SK-MEL-5 (cell line): ENCODE measurements at places on chromosomes 3 and 15. TPM values are rescaled to one million over a fixed set of nuclear protein-coding genes. Genes with fewer than 3 reads are reported as not detected.
A peak's percentile ranks its signal among the peaks of the same experiment; 100 is the strongest.

The PEX5L gene
- 0.08 and 0.21 TPM in 2 replicates for total RNA-seq

DNA sequence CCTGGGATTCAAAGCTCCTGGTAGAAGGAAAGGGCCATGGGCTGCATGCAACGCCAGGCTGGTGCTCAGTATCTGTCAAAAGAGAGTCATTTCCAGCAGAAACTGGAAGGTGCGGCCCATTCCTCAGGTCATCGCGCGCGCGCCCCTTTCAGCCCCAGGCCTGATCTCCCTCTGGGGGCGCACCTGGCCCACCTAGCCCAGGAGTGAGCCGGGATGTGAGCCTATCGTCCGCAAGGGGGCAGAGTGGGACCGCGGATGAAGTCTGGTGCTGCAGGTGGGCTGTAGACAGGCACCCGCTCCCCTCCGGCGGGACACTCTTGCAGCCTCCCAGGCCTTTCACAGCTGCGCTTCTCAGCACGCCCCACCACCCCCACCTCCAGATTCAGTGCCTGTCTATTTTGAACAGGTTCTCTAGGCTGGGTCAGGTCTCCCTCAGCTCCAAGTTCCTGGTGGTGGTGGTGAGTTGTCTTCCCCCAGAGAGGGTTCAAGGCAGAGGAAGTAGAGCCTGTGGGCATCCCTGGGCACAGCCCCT is 5.8 kb upstream of the RPL29 start:
- DNase-seq = peak; percentile 75

The GOLGA6L4 gene
- 0.29 and 0.32 TPM in 2 replicates for total RNA-seq

DNA sequence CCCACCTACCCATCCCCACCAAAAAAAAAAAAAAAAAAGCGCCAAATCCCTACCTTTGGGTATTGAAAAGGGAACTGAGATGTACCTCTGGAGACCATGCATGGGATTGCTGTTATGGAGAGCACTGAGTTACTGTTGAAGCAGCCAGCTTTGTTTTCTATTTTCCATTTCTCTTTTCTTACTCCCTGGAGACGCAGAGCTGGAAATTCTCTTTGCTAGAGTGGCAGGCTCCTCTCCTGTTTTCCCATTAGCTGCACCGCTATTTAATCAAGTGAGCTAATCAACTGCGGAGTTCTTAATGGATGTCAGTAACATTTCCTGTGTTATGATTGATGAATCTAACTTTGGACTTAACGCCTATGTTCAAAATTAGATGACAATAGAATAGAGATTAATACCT is 136.1 kb upstream of the LMCD1 start:
- DNase-seq = no peak

GRCh38 chr3:143234526-143234925 is 115.0 kb downstream of the CHST2 start:
- DNase-seq = no peak

GRCh38 chr3:56858331-56858730 is 56.6 kb upstream of the ARHGEF3 start:
- DNase-seq = peak; percentile 77

DNA sequence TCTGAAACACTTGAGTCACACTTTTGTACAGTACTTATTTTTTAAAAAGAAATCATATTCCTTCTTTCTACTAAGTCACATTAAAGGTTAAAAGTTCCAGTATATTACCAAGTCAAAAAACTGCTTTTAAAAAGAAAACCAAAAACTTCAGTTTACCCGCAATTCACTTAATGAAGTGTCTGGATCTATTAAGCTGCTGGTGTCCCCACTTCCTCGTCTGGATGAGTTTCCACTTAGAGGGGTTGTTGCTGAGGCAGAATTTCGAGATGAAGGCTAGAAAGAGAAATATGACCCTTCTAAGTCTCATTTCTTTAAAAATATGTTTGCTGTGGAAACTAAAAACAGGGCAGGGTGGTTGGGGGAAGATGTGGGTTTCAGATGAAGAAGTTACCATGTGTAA is 79.7 kb downstream of the LRRFIP2 start:
- no peak for DNase-seq

GRCh38 chr3:184953401-184953800 is 141.4 kb downstream of the VPS8 start:
- DNase-seq = no peak

- DNase-seq = no peak
Observed at GRCh38 chr3:45209526-45209925, 16.6 kb downstream of the TMEM158 start.

DNA sequence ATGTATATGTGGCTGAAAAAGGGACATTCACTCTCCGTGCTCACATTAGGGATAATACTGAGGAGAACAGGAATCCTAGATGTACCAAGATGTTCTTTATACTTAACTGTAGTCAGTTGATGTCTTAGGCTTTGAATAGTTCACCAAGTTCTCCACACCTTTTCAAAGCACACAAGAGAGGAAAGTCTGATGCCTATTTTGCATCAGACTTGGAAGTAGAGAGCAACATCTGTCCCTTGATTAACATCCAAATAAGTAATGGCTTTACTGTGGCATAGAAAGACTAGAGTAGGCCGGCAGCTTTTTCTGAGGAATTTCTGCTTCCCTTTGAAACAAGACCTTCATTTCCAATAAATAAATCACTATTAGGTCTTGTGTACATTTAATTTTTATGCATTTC is 34.0 kb downstream of the PIGB start:
- DNase-seq = no peak

The ACTC1 gene
- not detected in 2 replicates for total RNA-seq

- no peak for DNase-seq
Observed at GRCh38 chr15:100722551-100723314, 120.3 kb downstream of the ASB7 start.

The TNNC1 gene
- total RNA-seq = 0.24 and 0.42 TPM in 2 replicates

The CHAC1 gene
- total RNA-seq = 77.3 and 91.0 TPM in 2 replicates

DNA sequence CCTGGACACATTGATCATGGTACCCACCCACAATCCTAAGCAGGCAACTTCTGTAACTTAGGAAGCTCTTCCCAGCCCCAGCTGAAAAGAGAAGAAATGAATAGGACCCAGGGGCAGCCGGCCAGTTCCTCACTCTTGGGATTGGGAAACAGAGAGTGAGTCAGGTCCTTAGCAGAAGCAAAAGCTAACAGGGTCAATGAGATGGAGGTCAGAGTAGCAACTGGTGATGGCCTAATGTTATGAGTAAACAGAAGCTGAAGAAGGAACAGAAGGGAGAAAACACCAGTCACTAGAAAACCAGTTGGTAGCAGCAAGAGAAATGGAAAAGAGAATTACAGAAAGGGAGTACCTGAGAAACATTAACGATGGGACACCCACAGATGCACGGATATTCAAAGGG is 20.0 kb downstream of the RIOX2 start:
- DNase-seq = no peak

DNA sequence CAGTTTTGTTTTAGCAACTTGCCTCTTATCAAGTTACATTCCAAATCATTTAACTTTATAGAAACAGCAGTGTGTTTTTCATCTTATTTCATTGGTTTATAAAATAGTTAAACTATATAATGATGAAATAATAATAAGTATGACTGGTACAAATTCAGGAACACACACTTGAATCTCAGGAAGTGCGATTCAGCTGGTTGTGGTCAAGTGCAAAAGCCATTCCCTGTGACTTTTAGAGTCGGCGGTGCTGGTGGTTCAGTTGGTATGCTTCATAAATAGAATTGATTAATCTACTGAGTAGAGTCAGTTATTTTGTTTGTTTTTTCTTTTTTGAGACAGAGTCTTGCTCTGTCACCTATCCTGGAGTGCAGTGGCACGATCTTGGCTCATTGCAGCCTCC is 22.7 kb downstream of the SACM1L start:
- no peak for DNase-seq

- no peak for DNase-seq
Observed at GRCh38 chr3:33786565-33787327, 11.7 kb upstream of the PDCD6IP start.

DNA sequence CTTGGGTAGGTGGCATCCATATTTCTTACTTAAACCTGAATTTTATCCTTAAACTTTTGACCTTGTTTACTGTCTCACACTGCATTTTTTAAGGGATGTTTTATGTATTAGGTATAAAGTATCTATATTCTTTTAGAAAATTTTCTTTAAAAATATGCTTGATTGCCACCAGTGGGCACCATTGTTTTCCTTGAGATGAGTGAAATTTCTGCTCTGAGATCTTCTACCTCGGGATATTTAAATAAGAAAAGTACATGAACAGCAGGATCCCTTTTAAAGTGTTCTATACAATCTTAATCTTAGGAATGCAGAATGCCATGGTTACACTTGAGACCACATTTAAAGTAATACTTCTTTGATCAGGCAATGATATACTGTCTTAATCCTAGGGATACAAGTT is 108.7 kb downstream of the SLMAP start:
- peak; percentile 24 for DNase-seq

DNA sequence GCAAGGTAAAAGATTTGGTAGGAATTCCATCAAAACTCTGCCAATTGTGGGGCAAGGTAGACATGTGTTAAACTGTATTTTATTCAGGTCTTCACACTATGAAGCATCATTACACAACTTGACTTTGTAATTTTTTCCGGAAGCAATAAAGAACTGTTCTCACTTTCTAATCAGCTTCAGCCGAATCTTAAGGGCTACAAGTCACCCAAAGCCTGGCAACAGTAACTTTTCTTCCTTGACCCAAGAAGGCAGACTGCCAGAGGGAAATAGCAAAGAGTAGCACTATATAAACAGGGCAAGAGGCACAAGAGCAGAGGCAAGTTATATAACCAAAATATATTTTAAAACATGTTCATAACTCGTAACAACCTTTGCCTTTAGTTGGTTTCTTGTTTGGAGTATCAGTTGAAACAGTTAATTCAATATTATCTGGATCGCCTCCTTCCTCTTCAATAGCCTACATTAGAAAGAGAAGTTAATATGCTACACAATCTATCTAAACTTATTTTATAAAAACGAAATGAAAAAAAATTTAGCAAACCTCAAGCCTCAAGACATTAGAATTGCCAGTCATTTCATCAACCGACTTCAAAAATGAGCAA is 1.4 kb downstream of the SLTM start:
- peak; percentile 31 for DNase-seq

The CTNNB1 gene
- total RNA-seq = 2,832 and 2,887 TPM in 2 replicates

DNA sequence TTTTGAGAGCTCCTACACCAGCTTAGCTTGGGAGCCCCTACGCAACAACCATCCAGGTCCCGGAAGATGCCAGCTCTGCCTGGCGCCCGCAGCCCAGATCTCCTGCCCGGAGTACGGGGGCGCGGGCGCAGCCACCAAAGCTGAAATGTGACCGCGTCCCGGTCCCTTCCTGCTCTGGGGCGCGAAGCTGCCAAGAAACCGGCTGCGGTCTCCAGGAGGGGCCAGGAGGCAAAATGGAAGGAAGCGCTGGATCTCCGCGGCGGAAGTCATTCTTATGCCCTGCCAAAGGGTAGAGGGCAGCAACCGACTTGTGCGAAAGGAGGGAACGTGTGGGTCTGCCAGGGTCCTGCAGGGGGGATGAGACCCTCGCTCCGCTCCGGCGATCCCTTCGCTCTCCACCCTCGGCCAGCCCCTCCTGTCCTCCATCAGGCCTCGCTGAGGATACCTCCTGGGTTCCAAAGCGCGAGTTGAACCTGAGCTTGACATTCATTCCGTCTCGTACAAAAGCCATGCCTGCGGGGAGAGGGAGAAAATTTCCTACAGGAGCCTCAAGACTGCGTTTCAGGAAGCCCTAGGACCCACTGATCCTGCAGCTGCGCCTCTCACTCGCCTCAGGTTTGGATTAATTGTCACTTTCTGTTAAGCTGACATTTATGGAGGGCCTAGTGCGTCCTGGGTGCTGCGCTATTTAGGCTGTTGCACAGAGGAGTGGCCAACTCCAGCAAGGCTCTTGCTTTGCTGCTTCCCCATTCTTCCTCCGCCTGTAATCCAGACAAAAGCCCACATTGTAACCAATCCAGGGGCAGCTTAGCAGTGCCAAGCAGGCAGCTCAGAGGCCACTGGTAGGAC is 98.3 kb upstream of the VGLL3 start:
- no peak for DNase-seq

The PTX3 gene
- total RNA-seq = not detected in 2 replicates

The GOLGA6B gene
- not detected in 2 replicates for total RNA-seq

DNA sequence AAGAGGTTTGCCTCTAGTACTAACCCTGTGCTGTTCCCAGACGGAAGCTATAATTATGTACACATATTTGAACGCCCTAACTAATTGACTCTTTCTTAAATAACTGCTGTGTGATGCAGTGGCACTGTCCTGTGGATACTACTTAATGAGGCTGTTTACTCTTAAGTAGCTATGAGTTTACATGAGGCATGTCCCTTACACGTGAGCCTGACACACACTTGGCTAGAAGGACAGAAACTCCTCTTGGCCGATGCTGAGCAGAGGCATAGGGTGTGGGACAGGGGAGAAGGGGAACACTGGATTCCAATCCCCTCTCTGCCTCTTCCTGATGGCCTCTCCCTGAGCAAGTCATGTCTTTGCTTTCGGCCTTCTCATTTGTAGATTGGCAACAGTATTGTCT is 21.9 kb downstream of the EHD4 start:
- DNase-seq = no peak

- no peak for DNase-seq
Observed at GRCh38 chr3:82355228-82355627, 593.8 kb upstream of the GBE1 start.

DNA sequence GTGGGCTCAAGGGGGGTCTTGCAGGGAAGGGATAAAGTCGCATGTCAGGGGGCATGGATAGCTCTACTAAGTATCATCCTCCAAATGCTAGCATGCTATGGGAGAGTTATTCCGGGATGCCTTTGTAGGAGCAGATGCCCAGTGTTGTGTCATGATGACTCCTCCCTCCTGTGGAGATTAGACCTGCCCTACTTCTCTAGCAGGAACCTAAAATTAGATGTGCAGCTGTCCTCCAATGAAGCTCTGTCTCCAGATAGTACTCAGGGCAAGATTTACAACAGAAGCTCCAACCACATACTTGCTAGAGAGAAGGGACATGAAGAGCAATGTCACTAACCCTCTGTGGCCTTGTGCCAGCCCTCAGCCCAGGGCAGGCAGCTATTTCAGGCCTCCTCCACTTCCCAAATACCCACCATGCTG is 82.5 kb downstream of the AGBL1 start:
- DNase-seq = no peak

GRCh38 chr3:32983124-32983523 is 31.7 kb downstream of the CCR4 start:
- DNase-seq = no peak

DNA sequence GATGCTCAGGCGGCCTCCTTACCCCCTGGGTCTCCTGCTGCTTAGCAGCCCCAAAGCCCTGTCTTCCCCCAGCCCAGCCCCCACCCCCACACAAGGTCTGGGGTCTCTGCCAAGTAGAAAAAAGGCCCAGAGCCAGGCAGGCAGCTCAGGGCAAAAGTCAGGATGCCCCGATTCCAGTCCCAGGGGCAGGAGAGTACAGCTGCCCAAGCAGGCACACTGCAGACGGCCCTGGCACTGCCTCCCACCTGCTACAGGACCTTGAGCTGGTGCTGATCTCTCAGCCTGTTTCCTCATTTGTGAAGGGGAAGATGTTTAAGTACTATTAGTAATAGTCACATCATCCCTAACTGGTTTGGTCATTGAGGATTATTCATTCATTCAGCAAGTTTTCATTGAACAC is 12.6 kb downstream of the TMEM43 start:
- DNase-seq = no peak

GRCh38 chr3:141738891-141739363 is 829 bp downstream of the RNF7 start:
- peak; percentile 41 for DNase-seq

- peak; percentile 30 for DNase-seq
Observed at GRCh38 chr3:13292375-13292774, 127.7 kb downstream of the NUP210 start.
